ENCODE measurements at places on chromosomes 7 and 10.

DNA sequence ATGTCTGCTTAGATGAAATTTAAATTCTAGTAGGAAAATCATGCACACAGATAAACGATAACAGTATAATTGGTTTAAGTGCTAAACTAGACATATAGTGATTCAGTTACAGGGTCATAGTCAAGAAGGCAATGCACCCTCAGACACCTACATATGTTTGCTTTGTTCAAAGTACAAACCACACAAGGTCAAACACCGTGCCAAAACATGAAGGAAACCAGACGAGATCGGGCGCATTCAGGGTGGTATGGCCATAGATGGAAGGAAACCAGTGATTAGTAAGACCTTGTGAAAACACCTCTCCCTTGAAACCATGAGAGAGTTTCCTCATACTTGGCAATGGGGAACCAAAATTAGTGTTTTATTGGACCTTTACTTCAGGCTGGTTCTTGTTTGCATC lies 906.9 kb downstream of the PCDH15 start:
- no peak for DNase-seq

DNA sequence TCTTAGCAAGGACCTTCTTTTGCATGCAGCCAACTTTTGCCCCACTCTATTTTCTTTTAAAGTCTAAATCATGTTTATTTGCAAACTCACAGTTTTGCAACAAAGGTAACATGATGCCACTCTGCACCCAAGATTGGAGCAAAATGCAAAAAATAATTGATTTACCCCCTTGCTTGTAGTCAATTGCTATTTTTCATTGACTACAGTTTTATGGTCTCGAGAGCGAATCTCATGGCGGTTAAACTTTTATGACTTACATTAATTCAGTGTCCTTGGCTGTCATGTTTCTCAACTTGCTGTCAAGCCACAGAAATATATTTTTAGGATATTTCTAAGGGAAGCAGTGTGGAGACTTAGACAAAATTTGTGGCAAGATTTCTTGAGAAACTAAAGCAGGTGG lies 110.0 kb upstream of the JCAD start:
- DNase-seq, result no peak

DNA sequence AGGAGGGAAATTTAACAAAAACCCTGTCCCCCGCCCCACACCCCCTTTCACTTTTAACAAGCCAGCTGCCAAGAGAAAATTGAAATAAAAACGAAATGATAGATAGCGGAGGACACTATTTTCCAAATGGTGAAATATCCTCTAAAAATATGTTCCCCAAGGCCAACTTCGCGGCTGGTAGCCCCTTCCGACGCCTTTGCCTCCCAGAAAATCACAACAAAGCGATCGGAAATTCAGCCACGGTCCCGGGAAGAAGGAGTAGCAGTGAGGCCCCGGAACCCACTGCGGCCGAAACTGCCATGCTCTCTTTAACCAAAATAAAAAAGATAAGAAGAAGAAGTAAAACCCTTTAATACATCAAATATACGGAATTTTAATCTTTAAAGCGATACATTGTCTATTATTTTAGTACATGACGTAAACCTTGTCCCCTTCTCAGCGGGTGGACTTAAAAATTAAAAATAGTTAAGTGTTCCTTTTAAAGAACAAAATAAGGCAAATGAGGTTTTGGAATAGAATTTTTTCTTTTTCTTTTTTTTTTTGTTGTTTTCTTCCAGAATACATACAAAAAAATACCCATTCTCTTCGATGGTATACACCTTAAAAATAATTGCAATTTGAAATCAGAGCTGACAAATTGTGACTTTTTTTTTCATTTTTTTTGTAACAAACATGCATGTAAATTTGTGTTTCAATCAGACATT lies 3.9 kb downstream of the ZNF503 start:
- DNase-seq, result no peak

GRCh38 chr7:88395715-88396114 lies 89.0 kb upstream of the STEAP4 start:
- no peak for DNase-seq

DNA sequence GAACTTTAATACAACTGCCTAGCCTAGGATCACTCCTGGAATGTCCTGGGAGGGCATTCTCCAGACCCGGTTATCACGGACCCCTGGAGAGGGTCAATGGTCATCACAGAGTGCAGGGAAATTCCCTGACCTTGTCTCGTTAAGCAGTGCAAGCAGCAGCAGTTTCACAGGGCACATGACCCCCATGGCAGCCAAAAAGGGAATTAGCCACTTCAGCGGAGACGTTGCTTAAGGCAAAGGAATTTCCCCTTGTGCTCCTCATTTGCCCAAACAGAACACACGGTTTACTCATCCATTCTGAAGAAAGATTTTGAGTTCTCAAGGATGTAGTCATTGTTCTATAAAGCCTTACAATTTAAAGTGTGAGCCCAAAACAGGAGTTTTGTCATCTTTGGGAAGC lies 260.3 kb downstream of the SNX13 start:
- DNase-seq, result peak; percentile 69

DNA sequence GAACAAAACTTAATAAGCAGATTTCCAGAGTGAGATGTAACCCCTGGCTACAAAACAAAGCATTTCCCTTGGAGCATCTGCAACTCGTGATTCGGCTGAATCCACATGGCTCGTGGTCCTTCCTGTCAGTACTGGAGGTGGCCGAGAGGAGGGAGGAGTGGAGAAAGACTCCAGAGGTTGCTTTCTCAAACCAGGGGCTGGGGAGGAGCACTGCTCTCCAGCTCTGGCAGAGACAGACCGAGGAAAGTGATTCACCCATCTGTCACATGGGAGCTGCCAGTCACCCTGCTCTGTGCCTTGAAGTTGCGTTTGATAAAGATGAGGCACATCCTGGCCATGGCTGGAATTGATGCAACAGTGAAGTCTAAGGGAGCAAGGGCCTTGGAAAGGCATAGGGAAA lies 72.7 kb downstream of the COL13A1 start:
- DNase-seq, result peak; percentile 1

- no peak for DNase-seq
Observed at GRCh38 chr7:28411876-28412662, at the start of gene CREB5. CREB5 (plus strand) TSS chr7:28412518; CDS start chr7:28412915, 397 bp downstream.

- no peak for DNase-seq
Observed at GRCh38 chr10:60031664-60032063, 125.3 kb upstream of the CCDC6 start.

DNA sequence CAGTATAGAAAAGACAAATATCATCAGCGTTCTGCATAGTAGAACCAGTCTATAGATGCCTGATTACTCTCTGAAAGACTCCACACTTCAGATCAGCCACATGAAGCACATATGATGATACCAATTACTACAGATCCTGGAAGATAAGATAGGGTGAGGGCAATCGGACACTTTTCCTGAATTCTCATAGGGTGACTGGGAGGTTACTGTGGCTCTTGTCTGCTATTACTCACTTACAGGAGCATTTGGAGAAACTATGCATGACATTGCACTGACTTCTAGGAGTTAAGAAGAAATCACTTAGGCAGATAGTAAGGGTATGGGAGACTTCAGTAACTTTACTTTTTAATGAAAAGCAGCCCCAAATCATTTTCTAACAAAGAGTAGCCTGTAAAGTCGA lies 1140.9 kb downstream of the XPNPEP1 start:
- DNase-seq, result no peak

GRCh38 chr7:96118449-96119001 lies 203.4 kb downstream of the SLC25A13 start:
- no peak for DNase-seq

DNA sequence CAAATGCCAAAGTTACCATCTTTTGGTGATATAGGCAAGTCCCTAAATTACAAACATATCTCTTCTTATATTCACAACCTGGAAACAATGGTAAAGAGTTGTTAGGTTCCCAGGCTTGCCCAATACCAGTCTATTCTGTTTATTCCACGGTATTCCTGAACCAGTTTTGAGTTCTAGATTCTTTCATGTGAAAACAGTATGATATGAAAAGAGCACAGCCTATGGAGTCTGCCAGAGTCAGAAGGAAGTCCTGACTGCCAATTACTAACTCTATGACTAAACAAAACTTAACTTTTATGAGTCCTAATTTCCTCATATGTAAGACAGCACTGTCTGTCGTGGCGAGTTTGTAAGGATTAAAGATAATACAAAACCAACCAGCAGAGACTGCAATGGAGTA lies 5.6 kb downstream of the ABI1 start:
- DNase-seq, result no peak

DNA sequence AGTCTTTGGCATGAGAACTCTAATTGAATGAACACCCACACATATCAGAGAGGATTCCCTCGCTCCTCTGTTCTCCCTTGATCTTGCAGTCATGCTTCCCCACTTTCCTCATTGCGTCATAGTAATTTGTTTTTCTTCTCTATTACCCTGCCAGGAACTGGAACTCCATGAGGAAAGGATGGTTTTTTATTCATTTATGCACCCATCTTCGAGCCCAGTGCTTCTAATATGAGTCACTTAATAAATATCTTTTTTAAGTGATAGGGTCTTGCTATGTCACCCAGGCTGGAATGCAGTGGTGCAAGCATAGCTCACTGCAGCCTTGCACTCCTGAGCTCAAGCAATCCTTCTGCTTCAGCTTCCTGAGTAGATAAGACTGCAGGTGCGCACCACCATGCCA lies 83.5 kb downstream of the OTUD1 start:
- no peak for DNase-seq
